ENCODE measurements at places on chromosomes 16 and 17.

- no peak for DNase-seq
Observed at GRCh38 chr17:55632236-55632635, 90.4 kb downstream of the TMEM100 start.

DNA sequence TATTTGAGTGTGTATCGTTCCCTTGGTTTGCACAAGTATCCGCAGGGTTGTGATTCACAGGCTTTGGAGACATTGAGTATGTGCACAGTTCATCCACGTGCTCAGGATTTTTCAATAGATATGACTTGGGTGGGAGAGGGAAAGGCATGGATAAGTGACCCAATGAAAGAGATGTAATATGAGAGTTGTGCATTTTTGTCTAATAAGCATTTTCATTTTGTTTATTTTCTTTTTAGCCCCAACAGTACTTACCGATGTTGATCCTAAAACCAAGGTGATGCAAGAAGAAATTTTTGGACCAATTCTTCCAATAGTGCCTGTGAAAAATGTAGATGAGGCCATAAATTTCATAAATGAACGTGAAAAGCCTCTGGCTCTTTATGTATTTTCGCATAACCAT lies 14.5 kb downstream of the ALDH3A2 start:
- DNase-seq: no peak

DNA sequence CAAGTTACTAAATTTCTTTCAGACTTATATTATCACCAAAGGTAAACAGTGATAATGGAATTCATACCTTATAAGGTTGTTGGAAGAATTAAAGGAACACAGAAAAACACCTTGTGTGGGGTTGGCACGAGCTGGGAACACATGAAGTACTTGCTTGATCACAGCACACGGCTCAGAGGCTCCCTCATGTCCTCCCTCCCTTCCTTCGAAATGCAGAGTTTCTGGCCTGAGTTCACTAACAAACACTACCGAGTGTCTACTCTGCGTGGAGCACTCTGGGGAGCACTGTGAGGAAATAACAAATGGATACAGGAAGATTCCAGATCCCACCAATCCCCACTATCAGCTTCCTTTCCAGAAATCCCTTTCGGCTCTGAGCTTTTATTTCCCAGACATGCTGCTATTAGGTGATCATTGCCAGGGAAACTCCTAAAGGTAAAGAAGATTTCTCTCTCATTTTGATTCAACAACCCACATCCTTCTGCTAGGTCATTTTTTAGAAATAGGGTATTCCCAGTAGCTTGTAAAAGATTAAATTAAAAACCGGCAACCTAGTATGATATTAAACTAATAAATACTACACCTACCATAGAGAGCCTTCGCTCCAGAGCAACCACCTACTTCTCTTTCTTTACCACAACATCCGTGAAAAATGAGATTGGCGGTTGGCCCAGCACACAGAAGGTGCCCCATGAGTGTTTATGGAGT lies 6.1 kb upstream of the HNF1B start:
- DNase-seq: no peak

GRCh38 chr16:1002399-1003166 lies 21.0 kb downstream of the SOX8 start:
- DNase-seq: no peak

- no peak for DNase-seq
Observed at GRCh38 chr17:49738456-49739163, 25.3 kb downstream of the FAM117A start.

- no peak for DNase-seq
Observed at GRCh38 chr17:28698253-28698941, 13.3 kb downstream of the PROCA1 start.

GRCh38 chr17:81513372-81513752 lies 763 bp upstream of the ACTG1 start:
- DNase-seq: peak; percentile 75

- DNase-seq: no peak
Observed at GRCh38 chr16:66603537-66604375, 748 bp upstream of the CMTM3 start.

DNA sequence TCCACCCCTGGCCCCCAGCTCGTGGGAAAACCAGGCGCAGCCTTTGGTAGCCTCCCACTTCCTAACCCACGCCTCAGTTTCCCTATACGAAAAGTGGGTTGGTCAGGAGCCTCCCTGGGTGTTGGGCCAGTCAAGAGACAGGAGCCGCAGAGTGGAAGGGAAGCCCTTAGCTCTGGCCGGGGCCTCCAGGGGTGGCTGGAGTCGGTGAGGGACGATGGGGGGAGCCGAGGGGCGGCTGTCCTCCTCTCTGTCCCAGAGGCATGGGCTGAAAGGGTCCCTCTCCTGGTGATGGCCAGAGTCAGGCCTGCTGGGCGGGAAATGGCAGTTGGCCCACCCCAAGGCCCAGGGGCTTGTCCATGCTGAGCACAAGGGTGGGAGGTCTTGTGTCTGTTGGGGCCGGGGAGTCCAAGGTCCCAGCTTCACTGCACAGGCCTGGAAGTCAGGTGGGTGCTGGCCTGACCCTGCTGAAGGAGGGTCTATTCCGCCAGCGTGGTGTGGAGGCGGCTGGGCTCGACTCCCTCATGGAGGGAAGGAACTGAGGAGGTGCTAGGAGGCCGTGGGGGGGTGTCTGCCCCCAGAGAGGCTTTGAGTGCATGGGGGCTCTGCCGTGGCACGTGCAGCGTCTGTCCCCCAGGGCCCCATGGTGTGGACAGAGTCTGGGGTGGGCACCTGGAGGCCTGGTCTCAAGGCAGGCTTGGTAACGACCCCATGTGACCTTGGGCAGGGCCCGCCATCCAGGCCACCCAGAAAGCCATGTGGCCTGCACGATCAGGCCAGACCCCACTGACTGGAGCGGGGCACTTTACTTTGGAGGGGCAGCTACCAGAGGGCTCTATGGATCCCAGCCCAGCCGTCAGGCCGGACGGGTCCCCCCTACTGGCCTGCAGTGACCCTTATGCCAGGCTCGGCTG lies 1.1 kb downstream of the SLC16A3 start:
- DNase-seq: no peak

- DNase-seq: peak; percentile 44
Observed at GRCh38 chr16:48276102-48276501, 28.8 kb upstream of the ABCC11 start.
